Posterior vena cava (tissue), 2 donors: ENCODE measurements at places on chromosomes 5 and 9. TPM values are rescaled to one million over a fixed set of nuclear protein-coding genes. Genes with fewer than 3 reads are reported as not detected.

GRCh38 chr5:57929271-57929670, 446.7 kb upstream of the ACTBL2 start:
- DNase-seq: no peak

- no peak for DNase-seq
Observed at GRCh38 chr9:130893341-130894101, 3.1 kb downstream of the QRFP start.

EXOSC3 gene
- total RNA-seq: 18.3 TPM

INIP gene
- 22.1 TPM for total RNA-seq

- no peak for DNase-seq
Observed at GRCh38 chr5:9340085-9340484, 205.8 kb downstream of the SEMA5A start.

DNA sequence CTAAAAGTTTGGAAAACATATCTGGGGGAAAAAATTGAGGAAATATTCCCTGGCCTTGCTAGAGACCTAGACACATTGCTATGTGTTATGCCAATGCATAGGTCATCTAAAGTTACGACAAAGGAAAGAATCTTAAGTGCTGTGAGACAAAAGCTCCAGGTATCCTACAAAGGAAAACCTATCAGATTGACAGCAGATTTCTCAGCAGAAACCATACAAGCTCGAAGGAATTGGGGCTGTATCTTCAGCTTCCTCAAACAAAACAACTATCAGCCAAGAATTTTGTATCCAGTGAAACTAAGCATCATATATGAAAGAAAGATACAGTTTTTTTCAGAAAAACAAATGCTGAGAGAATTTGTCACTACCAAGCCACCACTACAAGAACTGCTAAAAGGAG, 234.4 kb downstream of the CDH18 start:
- DNase-seq: no peak

GRCh38 chr5:92653730-92654461, 927.1 kb downstream of the NR2F1-AS1 start:
- DNase-seq: no peak

GRCh38 chr9:99249619-99250018, 27.5 kb downstream of the SEC61B start:
- no peak for DNase-seq

GRCh38 chr5:67880876-67881275, 334.7 kb upstream of the PIK3R1 start:
- DNase-seq: no peak

GRCh38 chr5:176167800-176168199, 70.4 kb upstream of the SIMC1 start:
- no peak for DNase-seq

- no peak for DNase-seq
Observed at GRCh38 chr9:20728493-20729220, 44.6 kb downstream of the FOCAD start.

ANKH gene
- total RNA-seq: 94.1 TPM

DNA sequence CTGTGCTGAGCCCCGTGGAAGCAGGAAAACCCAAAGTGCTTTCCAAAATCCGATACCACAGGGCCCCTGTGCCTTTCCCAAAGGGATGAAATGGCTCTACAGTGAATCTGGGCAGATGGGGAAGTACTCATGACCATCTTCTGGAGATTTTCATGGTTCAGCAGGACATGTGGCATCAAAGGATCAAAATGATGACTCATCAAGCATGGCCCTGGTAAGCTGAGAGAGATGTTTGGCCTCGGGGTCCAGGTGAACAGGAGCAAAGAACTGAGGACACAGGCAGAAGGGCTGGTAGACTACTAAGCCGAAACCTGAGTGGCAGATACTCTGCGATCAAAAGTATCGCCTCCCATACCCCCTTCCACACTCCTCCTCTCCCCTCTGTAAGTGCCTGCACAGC, 160.0 kb upstream of the EFNA5 start:
- DNase-seq: no peak

DNA sequence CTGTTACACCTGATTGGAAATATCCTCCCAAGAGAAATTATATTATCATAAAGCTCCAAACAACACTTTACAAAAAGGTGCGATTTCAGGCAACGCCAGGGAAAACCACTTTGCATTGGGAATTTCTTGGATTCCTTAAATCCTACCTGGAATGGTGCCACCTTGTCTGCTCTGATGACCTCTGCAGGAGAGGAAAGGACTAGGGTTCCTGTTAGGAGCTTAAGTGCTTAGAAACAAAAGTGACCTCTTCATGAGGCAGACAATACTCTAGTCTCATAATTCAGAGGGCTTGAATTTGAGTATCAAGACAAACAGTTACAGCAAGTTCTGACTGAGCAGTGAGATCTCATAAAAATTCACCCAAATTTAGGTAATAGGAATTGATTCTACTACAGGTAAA, 33.9 kb upstream of the GLIS3 start:
- no peak for DNase-seq

FGD3 gene
- 6.3 TPM for total RNA-seq

DNA sequence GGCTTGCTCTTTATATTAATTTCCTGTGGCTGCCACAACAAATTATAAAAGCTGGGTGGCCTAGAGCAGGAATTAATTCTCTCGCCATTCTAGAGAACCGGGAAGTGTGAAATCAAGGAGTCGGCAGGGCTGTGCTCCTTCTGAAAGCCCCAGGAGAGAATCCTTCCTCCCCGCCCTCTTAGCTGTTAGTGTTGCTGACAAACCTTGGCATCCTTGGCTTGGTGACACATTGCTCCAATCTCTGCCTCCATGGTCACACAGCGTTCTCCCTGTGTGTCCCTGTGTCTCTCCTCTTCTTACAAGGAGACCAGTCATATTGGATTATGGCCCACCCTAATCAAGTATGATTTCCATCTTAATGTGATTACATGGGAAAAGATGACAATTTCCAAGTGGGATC, 55.9 kb upstream of the NEURL1B start:
- no peak for DNase-seq

DNA sequence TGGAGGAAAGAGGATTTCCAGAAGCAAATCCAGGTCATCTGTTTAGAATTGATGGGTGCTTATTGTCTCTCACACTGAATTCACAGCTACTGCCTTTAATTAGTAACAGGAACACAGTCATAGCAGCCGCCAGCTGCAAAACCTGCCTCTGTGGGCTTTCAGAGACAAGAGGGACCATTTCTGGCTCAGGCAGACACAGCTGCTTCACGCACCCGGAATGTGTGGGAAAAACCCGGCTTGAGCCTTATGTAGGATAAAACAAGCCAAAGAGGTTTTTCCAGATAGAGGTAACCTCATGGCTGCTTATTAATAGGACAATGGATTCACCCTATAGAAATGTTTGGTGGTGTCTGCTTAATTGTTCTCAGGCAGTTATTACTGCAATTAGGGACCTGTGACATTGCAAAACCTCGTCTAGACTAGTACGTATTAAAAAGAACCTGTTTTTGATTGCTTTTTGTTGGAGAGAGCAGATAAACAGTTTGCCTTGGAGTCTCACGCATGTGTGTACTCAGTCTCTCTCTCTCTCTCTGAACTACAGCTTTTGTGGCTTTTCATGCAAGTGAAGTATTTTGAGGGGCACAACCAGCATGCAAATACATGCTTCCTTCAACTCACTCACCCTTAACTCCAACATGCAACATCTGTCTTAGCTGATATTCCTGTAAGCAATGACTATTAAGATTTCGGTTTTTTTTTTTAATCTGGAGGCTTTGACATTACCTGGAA, 302.7 kb downstream of the PLK2 start:
- no peak for DNase-seq

CD14 gene
- 64.6 TPM for total RNA-seq

GRCh38 chr9:70564468-70565335, 150.2 kb upstream of the KLF9 start:
- DNase-seq: no peak

DNA sequence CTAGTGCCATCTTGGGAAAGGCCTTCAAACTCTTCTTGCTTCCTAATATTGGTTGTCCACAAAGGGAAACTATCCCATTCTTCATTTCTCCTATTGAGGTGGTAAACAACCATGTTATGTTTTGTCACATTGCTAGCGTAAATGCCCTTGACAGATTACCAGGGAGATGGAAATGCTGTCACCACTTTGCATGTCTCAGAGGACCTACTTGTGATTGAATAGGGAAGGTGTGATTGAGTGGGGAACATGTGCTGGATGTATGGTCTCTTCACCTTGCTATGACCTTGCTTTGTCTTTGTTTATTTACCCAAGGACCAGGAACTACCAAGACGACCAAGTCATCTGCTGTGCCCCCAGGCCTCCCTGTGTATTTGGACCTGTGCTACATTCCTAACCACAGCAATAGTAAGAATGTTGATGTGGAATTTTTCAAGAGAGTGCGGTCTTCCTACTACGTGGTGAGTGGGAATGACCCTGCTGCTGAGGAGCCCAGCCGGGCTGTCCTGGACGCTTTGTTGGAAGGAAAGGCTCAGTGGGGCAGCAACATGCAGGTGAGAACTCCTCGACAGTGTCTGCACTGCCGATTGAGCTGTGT, 96.1 kb downstream of the MAP1B start:
- DNase-seq: no peak

SOX30 gene
- total RNA-seq: 0.23 TPM
